Small intestine (tissue), 16 donors: ENCODE measurements at places on chromosomes 2 and 18. TPM values are rescaled to one million over a fixed set of nuclear protein-coding genes. Genes with fewer than 3 reads are reported as not detected.

POTEI gene
- polyA plus RNA-seq = not detected

C2orf15 gene
- 4.9 TPM for polyA plus RNA-seq

ALS2 gene
- 8.4 TPM for polyA plus RNA-seq

GPBAR1 gene
- 1.3 TPM for polyA plus RNA-seq
